Fibroblast of the aortic adventitia (primary cell): ENCODE measurements at places on chromosomes 12 and 14.

DNA sequence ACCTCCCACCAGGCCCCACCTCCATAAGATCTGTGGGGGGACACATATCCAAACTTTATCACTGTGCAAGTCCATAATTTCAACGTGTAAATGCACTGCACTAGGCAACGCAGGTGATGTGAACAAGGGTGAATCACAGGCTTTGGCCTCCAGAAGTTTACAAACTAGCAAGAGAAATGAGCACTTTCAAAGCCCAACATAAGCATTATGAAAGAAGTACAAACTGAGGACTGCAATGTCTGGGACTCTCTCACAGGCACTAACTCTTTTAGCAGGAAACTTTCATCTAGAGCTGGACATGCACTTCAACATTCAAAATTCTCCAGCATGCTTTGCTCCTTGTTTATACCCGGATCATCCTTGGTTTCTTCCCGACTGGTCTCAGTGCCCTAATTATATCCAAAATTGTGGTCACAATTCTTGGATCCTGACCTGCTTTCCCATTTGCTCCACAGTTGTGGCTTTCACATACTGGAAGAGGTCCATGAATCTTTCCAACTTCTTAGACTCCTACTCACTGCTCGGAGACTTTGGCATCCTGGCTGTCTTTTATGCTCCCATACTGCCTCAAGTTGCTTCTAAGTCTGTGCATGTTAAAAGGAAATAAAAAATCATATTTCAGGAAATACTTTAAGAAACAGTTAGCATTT lies 44.9 kb upstream of the STRAP start:
- peak; percentile 88 for DNase-seq

GRCh38 chr12:114445401-114446323 lies 39.7 kb upstream of the TBX5 start:
- DNase-seq, result no peak

- no peak for DNase-seq
These were observed 20.0 kb downstream of the CRACR2A start for GRCh38 chr12:3732901-3733300.

DNA sequence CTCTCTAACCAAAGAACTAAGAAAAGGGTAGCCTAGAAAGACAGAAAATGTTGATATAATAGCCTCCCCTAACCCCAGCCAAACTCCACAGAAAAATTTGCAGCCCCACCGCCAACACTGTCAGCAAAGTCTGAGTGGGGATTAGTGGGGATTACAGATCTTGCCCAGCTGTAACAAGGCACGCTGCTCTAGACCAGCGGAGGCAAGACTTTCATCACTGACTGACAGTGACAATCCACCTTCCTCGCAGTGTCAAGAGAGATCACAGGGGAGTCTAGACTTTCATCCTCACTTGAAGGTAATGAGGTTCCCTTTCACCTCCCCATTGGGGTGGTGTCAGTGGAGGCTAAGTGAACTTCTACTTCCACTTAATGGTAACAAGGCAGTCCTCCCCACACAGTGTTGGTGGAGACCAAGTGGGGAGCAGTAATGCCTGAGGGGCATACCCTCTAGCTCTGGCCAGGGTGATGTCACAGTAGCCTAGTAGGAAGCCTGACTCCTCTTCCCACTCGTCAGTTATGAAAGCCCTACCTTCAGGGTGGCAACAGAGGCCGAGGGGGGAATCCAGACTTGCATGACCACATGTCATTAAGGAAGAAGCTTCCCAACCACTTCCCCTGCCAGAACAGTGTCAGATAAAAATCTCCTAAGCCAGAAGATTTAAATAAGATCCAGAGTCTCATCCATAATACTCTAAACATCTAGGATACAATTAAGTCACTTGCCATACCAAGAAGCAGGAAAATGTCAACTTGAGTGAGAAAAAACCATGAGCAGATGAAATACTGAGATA lies 91.7 kb upstream of the RASSF8 start:
- no peak for DNase-seq

GRCh38 chr12:52585066-52585465 lies 11.4 kb upstream of the KRT74 start:
- DNase-seq, result no peak

DNA sequence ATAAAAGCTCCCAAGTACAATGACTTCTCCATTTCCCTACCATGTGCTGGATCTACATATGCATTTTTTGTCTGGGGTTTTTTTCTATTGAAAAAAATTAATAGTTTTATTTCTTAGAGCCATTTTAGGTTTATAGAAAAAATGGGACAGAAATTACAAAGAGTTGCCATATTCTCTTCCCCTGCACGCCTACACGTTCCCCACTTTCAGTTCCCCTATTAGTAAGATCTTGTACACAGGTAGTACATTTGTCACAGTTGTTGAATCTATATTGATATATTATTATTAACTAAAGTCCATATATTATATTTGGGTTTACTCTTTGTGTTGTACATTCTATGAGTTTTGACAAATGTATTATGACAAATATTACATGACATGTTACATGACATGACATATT lies 35.7 kb downstream of the SIX6 start:
- no peak for DNase-seq

- DNase-seq, result peak; percentile 56
These were observed 494 bp downstream of the GCH1 start for GRCh38 chr14:54902143-54902520.

GRCh38 chr12:25629341-25629740 lies 76.3 kb upstream of the LMNTD1 start:
- DNase-seq, result no peak

DNA sequence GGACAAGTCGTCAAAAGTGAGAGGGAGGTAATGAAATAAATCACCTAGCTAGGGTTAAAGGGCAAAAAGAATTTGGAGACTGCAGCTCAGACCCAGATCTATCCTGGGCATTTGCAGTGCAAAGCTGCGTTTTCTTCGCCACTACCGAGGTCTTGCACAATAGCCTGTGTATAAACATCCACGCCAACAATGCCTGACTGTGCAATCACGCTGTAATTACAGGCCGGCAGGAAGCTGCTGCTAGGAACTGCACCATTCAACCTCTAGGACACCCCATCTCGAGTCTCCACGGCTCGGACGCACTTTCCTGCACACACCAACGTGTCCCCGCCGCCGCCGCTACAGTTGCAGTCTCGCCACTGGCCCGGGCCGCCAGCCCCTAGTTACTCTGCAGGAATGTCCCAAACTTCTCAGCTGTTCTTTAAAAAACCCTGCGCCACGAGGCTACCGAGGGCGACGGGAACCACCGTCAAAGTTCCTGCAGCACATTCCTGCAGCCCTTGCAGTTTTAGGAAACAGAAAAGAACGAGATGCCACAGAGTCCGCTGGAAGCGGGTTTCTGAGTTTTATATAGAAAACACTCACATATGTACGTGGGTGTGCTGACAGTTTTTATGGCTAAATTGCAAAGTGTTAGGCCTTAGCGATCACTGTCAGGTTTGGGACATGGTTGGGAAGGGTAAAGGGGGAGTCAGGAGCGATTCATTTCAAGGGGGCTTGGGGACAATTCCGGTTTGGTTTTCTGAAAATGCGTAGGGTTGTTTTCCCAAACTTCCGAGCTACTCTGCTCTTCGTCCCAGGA lies 65.6 kb upstream of the PTGR2 start:
- DNase-seq, result peak; percentile 96

GRCh38 chr12:102169922-102170621 lies 27.6 kb downstream of the PMCH start:
- peak; percentile 48 for DNase-seq

DNA sequence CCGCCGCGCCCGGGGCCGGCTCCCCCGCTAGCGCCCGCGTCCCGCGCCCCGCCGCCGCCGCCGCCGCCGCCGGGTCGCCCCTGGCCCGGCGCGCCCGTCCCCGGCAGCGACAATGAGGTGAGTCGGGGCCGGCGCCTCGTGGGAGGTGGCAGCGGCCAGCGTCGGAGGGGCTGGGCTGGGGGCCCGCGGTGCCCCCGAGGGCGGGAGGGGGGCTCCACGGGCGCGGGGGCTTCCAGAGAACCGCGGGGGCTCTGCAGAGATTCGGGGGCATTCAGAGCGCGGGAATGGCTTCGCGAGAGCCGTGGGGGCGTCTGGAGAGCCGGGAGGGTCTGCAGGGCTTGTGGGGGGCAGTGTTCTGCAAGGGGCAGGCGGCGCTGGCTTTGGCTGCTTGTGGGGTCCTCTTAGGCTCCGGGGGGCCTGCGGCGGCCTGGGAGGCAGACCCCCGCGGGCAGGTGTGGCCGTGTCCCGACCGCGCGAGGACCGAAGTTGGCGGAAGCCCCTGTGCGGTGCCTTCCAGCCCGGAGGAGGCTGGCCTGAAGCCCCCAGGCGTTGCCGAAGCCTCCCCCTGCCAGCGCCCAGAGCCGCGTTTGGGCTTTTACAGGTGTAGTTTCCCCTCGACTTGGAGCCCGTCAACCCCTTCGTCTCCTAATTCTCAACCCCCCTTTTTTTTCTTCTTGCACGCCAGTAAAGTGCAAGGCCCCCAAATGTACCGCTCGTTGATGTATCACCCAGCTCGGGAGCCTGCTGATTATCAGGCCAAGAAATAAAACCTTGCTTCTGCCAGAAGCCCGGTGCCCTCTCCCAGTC lies 93.1 kb upstream of the EVL start:
- peak; percentile 30 for DNase-seq

DNA sequence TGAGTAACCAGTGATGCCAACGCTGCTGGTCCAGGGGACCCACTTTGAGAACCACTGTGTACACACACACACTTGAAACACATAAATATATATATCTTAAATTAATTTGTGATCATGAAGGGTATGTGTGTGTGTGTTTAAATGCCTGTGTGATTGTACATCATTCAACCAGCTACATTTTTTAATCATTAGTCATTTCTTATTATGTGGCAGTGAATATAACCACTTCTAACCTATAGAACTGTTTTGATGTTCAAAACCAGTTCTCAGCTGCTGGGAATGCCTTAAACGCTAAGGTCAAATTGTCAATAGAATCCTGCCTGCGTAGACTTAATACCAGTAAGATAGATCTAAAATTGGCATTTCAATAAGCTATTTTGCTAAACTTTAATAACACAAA lies 330.0 kb downstream of the SYT1 start:
- no peak for DNase-seq

GRCh38 chr12:121806009-121806545 lies 2.3 kb downstream of the SETD1B start:
- DNase-seq, result no peak

DNA sequence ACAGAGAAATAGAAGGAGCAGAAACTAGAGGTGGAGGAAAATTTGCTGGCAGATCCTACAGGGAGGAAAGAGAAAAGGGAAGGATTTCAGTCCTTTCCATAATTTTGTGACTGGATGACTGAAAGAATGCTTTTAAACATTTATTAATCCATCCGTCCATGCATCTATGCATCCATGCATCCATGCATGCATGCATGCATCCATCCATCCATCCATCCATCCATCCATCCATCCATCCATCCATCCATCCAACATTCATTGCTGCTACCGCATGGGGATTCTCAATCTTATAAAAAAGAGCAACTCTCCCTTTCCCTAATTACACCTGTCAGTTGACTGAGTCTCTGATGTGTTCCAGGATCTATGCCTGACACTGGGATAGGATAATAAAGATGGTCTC lies 55.7 kb upstream of the NR2C1 start:
- DNase-seq, result no peak

- no peak for DNase-seq
These were observed 5.1 kb downstream of the E2F7 start for GRCh38 chr12:77060136-77060882.

GRCh38 chr14:41666301-41666700 lies 59.6 kb downstream of the LRFN5 start:
- DNase-seq, result no peak

GRCh38 chr12:68428724-68429501 lies 96.8 kb upstream of the MDM1 start:
- DNase-seq, result peak; percentile 87

- no peak for DNase-seq
These were observed 89.3 kb downstream of the EPS8 start for GRCh38 chr12:15699886-15700285.

- no peak for DNase-seq
These were observed 43.8 kb upstream of the KTN1 start for GRCh38 chr14:55536204-55536708.

GRCh38 chr12:120110550-120111501 lies 5.7 kb downstream of the RAB35 start:
- no peak for DNase-seq

DNA sequence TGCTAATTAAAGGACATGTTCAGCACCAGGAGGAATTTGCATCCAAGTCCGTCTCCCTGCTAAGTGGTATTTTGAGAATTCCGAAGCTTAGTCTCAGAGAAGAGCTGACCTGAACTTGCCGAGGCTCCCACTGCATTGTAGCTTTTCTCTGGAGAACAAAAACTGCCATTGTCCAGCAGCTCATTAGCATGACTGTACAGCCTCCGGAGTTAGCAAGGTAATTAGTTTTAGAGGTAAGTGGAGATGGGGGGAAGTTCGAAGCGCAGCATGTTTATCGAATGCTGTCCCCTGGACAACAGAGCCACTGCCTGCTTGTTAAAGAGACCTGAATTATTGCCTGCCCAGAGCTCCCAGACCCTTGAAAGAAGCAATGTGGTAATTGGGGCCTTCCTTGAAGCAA lies 160.3 kb upstream of the PELI2 start:
- no peak for DNase-seq

DNA sequence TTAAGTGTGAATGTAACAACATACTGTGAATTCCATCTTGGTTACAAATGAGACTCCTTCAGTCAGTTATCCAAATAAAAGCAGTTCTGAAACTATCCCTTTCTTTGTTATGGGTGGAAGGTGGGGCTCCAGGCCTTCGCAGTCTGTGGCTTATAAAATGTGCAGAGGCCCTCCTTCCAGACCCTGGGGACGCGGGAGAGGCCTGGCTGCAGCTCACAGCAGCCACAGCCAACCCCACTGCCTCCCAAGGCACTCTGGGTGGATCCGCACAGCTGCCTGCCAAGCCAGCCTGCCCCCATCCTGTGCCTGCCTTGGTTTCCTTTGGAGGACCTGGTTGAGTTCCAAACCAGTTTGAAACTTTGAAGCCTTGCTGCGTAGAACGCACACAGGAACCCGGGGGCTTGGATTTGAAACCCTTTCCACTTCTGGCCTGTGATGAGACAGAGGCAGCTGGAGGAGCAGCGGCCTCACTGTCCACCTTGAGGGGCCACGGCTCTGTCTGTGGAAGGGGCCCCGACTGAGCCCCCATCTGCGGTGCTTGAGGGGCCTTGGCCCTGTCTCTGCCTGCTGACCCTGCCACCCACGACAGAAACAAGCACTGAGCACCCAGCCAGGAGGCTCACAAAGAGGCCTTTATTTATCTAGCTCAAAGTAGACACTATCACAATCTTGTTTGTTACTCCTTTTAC lies 30.4 kb downstream of the CCNK start:
- peak; percentile 69 for DNase-seq

DNA sequence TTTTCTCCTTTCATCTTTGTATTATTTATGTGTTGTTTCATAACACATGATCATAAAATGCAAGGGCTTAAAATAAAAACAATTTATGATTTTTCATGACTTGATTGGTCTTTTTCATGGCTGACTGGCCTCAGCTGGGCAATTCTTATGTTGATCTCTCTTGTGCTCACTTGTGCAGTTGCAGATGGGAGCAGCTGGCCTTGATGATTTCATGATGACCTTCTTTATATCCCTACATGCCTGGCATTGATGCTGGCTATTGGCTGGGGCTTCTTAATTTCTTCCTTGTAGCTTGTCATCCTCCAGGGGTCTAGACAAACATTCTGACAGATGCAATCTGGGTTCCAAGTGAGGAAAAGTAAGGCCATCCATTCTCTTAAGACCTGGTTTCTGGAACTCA lies 1832.8 kb upstream of the FLRT2 start:
- no peak for DNase-seq
